Left colon (tissue), 2 donors: ENCODE measurements at places on chromosomes 7 and 10. TPM values are rescaled to one million over a fixed set of nuclear protein-coding genes. Genes with fewer than 3 reads are reported as not detected.

Gene PSD
- total RNA-seq: 4.1 TPM

Gene CARD11
- total RNA-seq: 2.8 TPM

GRCh38 chr7:103446049-103446520 is at the start of gene SLC26A5:
TSS of gene SLC26A5 (minus strand) at chr7:103446207. CDS start at chr7:103421514, 24,693 bp downstream.
- DNase-seq: peak; percentile 35

DNA sequence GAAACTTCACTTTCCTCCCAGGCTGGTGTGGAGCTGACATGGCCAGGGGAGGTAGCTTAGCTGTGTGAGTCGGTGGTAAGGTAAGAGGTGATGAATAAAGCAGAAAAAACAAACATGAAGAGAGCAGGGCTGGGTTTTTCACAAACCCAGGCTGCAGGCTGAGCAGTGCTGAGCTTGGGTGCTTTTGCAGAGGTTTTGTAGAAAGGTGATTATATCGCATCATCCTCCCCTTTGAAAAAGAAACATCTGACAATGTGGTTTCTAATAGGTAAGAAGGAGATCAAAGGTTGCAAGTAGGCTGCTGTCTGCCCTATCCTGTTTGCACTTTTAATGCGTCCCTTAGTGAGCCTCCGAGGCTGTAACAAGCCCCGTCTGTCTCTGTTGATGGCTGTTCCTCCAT is 69.6 kb upstream of the GRM8 start:
- DNase-seq: no peak

GRCh38 chr7:79157281-79157680 is 296.2 kb downstream of the MAGI2 start:
- no peak for DNase-seq

DNA sequence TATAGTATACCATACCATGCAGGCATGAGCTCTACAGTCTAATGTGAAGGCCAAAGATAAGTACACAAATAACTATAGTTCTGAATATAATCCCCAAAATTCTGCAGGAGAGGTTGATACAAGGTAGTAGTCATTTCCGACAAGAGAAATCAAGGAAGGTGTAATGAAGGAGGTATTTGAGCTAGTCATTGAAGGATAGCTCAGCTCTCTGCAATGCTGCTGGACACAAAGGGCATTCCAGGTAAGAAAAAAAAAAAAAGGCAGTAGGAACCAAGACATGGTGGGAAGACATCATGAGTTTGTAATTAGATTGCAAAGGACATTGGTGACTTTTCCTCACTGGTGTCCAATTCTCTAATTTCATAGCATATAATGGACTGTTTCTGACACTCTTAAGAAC is 285.3 kb downstream of the AHR start:
- no peak for DNase-seq

GRCh38 chr10:114472877-114473253 is 68.6 kb upstream of the AFAP1L2 start:
- no peak for DNase-seq

DNA sequence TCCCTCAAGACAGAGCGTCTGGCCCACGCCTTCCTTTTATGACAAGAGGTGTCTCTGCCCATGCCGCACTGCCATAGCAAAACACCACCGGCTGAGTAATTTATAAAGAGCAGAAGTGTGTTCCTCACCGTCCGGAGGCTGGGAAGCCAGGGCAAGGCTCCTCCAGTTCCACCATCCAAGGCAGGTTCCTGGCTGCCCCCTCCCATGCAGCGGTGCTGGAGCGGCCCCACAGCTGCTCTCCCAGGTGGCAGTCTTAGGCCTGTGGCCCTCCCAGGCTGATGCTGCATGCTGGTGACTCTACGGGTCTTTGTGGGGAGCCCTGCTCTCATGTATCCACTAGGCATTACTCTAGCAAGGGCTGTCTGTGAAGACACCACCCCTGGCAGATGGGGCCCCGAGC is 113.1 kb downstream of the TCERG1L start:
- no peak for DNase-seq

DNA sequence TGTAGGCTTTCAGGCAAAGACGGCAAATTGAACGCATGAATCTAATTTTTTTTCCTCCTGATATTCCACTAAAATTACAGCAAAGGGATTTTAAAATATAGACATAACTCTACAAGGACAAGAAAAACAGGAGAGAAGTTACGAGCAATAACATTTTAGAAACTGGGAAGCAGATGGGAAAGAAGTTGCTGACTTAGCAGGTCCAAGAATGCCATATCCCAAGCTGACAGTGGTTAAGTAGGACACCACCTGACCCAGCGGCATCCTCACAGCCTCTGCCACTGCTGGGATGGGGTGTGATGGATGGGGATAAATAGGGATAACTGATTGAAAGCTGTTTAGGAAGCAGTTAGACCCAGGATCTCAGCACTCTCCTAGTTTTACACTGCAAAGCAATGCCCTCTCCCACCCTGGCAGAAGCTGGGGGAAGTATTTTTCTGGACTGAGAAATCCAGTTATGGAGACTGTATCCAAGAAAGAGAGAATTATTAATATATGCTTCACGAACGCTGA is 99.3 kb upstream of the LEP start:
- DNase-seq: no peak

GRCh38 chr10:120075349-120075748 is 182.8 kb downstream of the SEC23IP start:
- DNase-seq: no peak
